NCI-H1048 (cell line): ENCODE measurements at places on chromosomes 2 and 18.

DNA sequence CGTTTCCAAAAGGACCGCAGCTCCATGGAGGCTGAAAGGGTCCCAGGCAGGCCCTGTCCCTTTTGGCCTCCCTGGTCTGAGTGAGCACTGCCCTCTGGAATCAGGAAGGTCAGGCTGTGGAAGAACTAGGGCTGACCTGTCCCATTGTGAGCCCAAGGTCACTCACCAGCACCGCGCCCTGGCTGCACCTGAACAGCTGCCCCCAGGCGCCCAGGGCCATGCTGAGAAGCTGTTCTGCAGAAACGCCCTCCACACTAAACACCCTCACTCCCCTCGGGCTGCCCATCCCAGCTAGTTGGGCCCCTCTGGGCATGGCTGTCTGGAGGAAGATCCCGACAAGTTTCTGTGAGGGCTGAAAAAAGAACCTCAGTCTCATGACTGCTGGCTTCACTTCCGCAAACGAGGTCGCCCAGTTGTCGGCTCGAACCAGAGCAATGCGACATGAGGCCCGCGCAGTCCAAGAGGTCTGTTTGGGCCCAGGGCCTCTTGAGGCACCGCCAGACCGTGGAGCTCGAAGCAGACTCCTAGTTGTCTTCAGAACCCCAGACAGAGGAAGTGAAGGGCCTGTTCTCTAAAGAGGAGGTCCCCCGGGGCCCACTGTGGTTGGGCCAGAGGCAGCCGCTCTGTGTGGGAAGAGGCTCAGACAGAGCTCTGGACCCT lies 64.4 kb downstream of the INPP5D start:
- no peak for DNase-seq

- no peak for DNase-seq
Measured at GRCh38 chr2:229539628-229540027, 174.7 kb downstream of the DNER start.

DNA sequence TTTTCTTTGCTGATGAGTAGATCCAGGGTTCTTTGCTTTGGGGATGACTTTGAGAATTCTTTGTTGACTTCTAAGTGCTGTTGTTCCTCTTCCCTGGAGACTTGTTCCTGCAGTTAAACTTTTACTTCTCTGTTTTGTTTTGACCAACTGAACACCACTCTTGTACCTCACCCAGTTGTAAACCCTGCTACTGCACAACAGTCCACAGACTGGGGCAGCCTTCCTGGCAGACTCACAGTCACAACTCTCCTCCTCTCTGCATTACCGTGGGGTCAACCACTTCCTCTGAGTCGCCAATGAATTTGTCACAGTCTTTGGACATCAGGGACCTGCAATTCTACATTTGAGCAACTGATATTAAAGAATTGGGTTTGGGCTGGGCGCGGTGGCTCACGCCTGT lies 3.8 kb upstream of the SLC8A1 start:
- no peak for DNase-seq

DNA sequence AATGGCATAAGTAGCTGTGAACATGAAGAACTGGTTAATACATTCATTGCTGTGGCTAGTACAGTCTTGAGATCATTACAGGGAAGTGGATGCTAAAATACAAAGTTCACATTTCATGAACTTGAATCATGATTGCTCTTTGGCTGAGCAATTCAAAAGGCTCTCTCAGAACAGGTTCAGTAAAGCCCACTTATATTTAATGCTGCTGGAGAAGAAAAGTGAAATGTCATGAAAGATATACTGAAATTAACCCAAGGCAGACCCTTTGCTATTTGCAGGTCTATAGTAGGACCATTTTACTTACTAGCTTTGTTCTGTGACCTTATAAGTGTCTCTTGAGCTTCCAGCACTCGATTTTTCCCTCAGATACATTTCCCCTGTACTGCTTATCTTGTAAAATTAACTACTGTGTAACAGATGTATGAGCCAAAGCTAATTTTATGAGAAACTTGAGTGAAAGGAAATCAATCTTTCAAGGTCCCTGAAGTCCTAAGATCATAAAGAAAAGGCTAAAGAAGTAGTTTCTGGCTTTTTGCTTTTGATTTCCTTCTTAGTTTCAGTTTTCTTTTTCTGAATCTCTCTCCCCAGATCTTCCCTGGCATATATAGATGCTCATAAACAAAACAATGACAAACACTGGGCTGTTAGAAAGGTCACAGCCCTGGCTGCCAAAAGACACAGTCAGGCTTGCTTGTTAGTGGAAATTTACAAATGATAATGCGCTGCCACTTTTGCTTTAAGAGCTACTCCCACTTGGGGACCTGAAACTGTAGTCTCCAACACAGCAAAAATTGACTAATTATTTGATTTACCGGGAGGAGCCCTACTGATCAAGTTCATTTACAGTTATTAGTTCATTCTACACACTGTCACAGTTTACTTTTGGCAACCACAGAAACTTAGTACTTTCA lies 132.7 kb upstream of the XPO1 start:
- no peak for DNase-seq

DNA sequence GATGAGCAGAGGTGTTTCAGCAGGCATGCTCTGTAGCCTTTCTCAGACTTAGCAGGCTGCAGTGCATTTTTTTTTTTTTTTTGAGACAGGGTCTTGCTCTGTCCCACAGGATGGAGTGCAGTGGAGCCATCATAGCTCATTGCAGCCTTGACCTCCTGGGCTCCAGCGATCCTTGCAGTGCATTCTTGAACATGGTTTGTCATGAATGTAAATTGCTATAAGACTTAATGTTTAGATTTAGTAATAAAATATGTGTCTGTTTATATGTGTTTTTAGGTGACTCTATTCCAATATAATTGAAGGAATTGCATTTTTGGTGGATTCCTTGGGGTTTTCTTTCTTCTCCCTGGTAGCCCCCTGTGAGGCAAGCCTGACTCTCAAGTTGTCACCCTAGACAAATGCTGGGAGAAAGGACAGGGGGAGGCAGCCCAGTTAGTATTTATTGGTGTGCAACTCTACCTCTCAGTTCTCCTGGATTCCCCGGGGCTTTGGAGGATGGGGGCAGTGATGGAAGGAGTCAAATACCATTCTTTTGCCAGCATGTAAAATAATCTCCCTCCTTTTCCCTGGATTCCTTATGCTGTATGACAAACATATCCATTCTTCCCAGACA lies 22.7 kb downstream of the LYPD6B start:
- no peak for DNase-seq

- DNase-seq: no peak
Measured at GRCh38 chr2:215003001-215003400, 135.4 kb downstream of the ABCA12 start.

GRCh38 chr2:119756837-119757236 lies 2.9 kb upstream of the PTPN4 start:
- DNase-seq: no peak

DNA sequence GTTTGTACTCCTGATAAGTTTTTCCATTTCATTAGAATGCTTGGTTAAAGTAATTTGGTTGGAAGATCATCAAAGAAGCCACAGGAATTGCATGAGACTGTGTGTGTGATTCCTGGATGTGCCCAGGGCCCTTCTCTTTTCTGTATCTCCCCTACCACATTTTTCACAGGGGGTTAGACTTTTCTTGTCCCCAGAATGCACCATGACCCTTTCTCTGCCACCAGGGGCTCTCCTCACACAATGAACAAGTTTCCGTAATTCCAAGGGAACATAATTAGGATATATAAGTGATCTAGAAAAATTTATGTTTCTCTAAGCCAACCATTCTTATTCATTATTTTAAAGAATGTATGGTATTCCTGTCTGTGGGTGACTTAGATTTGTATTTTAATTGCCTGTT lies 291.8 kb downstream of the NEDD4L start:
- DNase-seq: no peak

- DNase-seq: no peak
Measured at GRCh38 chr18:3265564-3266033, 3.7 kb downstream of the MYL12B start.

GRCh38 chr18:76410660-76411417 lies 84.2 kb downstream of the ZNF516 start:
- no peak for DNase-seq
